ENCODE measurements at places on chromosomes 1 and 21.

DNA sequence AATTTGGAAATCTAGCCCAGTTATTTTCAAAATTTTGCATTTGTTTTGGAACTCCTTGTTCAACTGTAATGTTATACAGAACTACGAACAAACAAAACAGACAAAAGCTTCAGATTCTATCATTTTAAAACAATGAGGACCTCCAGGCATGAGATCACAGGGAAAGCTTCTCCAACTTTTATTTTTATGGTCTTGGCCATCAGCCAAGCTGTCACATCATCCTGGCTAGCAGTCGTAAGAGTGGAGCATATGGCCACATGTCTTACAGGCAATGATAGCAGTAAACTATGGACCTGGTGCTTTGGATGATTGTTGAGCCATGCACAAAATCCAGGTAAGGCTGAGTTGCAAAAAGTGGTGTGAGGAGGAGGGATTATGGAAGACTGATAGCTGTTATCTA, 299.6 kb downstream of the LMX1A start:
- no peak for DNase-seq

- DNase-seq, result no peak
These were observed 77.3 kb upstream of the NEK7 start for GRCh38 chr1:198079432-198079951.

GRCh38 chr21:38679534-38679933, 126.2 kb upstream of the ETS2 start:
- DNase-seq, result peak; percentile 83

DNA sequence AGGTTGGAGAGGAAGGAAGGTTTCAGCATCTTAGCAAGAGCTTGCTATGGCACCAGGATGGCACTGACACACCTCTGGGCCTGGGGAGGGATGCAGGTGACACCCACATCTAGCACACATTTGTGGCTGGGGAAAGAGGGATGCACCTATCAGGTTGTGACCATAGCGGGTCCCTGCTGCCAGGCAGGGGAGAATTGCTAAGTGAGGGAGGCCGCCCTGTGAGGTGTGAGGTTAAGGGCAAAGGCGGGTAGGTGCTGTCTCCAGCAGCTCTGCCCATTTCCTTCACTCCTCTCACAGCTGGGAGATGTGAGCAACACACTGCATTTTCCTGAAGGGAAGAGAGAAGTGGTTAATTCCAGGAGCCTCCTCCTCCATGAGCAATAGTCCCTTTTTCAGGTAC, 83.2 kb upstream of the TLR5 start:
- no peak for DNase-seq

DNA sequence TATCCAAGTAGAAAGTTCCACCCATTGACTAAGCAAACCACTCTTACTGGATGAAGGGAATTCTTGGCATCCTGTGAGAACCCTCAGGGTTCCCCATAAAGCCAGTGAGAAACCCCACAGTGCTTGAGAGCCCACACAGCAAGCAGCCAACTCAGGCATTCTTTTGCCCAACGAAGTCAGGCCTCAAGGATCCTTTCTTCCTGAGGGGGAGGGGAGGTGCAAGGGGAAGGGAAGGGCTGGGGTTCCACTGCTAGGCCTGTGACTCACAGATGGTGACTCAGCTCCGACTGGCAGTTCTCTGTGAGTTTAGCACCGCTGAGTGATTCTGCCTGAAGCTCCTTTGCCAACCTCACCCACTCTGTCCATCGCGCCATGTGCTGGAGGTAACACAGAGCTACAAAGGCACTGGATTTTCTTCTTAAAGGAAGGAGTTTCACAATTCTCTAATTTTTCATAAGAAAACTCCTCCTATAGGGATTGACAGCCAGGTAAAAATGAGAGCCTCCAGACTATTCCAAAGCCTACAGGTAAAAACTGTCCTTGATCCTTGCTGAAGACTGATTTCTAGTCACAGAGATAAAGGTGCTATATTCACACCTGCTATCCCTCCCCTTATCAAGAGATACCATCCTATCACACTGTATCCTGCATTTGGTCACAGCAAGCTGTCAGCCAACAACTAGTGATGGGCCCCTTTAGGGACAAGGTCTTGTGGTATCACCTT, 4.8 kb downstream of the ENO1 start:
- DNase-seq, result peak; percentile 98

DNA sequence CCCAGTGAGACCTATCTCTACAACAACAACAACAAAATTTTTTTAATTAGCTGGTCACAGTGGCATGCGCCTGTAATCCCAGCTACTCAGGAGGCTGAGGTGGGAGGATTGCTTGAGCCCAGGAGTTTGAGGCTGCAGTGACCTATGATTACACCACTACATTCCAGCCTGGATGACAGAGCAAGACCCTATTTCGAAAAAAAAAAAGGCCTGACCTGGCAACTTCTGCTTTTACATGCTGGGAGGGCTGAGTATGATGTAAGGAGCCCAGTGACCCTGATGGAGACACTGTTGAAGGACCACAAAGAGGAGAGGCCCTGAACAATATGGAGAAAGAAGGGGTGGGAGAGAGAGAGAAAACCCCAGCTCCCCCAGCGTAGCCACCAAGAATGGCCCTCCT, 9.2 kb upstream of the VPS26C start:
- no peak for DNase-seq

DNA sequence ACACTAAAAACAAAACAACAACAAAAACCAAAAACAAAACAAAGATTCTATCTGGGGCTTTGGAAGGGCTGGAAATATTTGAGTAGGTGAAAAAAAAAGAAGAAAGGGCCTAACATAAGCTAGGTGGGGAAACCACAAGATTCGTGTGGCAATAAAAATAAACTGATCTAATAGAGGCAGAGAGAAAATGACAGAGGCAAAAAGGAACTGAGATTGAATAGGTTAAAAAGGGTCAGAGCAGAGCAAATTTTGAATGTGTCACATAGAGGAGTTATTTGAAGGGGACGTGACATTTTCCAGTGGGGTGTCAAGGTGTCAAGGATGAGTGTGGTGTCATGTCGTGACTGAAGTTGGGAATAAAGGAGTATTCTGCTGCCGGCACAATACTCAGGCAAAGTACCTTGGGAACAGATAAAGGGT, 65.2 kb upstream of the RALGPS2 start:
- DNase-seq, result no peak

- DNase-seq, result no peak
These were observed 53.6 kb downstream of the OLIG1 start for GRCh38 chr21:33123374-33124123.
